Amygdala (tissue), 56 donors: ENCODE measurements at places on chromosomes 7 and 10.

DNA sequence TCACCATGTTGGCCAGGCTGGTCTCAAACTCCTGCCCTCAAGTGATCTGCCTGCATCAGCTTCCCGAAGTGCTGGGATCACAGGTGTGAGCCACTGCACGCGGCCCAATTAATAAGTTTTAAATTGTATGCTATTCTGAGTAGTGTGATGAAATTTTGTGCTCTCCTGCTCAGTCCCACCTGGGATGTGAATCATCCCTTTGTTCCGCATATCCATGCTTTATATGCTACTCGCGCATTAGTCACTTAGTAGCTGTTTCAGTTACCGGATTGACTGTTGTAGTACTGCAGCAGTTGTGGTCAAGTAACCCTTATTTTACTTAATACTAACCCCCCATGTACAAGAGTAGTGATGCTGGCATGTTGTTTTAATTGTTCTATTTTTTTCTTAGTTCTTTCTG, 47.3 kb upstream of the OIT3 start:
- DNase-seq = no peak

DNA sequence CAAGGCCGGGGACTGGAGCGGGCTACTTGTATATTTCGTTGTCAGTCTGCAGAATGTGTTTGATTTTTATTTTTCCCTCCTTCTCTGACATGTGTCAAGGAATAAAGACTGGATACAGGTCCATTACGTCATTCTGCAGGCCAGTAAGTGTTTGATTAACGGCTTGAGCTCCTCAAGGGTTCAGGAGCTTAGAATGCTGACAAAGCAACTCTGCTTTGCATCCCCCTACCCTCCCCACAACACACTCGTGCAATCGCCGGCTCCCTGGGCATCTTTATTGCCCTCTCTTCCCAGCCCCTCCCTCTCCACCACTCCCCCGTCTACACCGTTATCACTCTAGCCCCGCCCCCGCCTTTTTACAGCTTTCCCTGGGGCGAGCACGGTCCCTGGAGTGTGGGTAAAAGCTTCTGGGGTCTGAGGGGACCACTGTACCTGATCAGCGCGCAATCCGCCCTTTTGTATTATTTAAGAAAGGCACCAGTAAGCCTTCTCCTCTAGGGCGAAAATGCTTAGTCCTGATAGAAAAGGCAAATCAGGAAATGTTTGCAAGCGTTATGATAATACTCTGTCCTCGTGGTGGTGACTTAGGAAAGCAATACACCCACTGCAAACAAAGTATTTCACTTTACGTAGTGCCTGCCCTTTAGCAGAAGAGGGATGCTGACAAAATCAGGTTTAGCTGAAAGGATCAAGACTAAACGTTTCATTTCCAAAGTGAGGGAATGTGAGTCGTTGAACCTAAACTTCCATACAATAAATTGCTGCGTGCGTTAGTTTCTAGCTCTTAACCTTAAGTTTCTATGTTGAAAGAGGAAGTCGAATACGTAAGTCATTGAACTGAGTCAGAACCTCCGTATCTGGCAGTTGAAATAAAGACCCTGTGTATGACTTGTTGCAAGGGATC, 1.4 kb upstream of the CREB5 start:
- DNase-seq = peak; percentile 31

GRCh38 chr7:94412762-94413322, 18.1 kb downstream of the COL1A2 start:
- DNase-seq = no peak

DNA sequence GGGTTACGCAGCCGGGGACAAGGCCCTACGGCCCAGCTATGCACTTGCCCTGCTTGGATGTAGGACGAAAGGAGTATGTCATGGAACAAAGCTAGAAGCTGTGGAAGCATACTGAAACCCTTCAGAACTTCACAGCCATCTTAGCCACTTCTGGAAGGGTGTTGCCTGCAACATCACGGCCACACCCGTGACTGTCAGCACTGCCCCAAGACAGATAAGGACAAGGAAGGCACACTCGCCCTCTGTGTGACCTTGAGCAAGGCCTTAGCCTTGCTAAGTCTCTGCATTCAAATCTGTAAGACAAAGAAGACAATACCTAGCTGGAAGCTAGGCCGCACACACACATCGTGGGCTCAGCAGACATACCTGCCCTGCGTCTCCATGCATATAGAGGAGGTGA, 352.5 kb upstream of the MGMT start:
- DNase-seq = no peak

- no peak for DNase-seq
Measured at GRCh38 chr10:93548376-93549071, 17.9 kb upstream of the FFAR4 start.

- DNase-seq = no peak
Measured at GRCh38 chr7:16803881-16804673, 722 bp downstream of the AGR2 start.

- no peak for DNase-seq
Measured at GRCh38 chr10:133315847-133316246, 7.1 kb downstream of the ZNF511 start.

DNA sequence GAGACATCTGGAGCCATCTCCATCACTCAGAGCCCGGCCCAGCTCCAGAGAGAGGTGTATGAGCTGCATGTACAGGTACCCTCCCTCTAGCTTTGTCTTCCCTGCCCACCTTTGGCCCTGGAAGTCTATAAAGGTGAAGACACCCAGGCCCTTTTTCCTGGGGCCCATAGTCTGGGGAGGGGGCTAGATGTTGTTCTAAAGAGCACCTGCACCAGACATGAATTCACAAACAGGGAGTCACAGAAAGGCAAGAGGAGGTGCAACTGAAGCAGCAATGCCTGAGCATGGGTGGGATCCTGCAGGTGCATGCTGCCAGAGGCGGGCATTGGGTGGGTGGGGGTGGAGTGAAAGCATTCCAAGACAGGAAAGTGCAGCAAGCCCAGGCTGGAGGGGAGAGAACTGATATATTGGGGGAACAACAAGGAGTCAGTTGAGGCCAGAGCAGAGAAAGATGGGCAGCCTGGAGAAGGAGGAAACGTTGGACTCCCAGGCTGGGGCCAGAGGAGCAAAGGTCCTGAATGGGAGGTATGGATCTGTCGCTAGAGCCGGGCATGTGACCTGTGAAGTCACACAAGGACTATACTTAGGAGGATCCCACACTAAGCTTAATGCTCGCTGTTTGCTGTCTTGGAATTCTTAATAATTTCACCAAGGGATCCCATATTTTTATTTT, 11.7 kb downstream of the CDHR1 start:
- no peak for DNase-seq

DNA sequence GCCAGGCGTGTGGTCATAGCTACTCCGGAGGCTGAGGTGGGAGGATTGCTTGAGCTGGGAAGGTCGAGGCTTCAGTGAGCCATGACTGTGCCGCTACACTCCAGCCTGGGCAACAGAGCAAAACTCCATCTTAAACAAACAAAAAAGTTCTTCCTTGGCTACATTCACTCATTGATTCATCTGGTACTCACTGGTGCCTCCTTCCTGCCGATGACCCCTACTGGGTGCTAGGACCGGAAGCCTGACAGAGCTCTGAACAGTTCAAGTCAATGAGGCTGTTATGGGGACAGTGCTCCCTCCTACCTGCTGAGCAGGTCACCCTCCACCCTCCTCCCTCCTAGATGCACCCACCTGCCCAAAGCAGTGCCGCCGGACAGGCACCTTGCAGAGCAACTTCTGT, 4.9 kb downstream of the PCOLCE start:
- no peak for DNase-seq

DNA sequence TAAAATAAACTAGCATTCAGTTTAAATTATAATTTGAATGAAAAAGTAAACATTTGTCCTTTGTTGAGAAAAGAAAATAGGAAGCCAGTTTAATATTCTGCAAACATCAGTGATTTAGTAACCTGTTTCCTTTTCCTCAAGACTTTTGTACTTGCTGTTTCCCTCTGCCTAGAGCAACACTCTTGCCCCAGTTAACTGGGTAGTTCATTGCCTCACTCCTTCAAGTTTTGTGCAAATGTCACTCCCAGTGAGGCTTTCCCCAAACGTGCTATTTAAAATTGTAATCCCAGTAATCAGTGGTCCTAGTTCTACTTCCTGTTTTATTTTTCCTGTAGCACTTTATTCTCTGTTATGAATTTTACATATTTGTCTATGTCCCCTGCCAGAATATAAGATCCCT, 23.8 kb downstream of the DLD start:
- DNase-seq = no peak

GRCh38 chr7:28792858-28793257, 165.3 kb downstream of the TRIL start:
- DNase-seq = no peak

DNA sequence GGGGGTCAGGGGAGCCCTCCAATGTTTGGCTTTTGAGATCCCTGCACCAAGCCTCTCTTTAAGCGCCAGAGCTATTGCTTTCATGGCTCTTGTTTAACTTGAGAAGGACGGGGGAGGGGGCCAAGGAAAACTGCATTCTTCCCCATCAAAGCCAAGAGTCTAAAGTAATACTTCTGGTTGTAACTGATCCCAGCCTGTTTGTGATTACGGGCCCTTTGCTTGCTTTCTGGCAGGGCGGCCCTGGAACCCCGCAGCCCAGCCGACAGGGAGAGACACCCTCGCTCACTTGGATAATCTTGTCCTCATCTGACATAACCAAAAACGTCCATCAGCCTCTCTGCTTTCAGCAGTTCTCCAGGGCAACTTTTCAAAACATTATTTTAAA, 154.7 kb downstream of the NEURL1 start:
- DNase-seq = no peak

DNA sequence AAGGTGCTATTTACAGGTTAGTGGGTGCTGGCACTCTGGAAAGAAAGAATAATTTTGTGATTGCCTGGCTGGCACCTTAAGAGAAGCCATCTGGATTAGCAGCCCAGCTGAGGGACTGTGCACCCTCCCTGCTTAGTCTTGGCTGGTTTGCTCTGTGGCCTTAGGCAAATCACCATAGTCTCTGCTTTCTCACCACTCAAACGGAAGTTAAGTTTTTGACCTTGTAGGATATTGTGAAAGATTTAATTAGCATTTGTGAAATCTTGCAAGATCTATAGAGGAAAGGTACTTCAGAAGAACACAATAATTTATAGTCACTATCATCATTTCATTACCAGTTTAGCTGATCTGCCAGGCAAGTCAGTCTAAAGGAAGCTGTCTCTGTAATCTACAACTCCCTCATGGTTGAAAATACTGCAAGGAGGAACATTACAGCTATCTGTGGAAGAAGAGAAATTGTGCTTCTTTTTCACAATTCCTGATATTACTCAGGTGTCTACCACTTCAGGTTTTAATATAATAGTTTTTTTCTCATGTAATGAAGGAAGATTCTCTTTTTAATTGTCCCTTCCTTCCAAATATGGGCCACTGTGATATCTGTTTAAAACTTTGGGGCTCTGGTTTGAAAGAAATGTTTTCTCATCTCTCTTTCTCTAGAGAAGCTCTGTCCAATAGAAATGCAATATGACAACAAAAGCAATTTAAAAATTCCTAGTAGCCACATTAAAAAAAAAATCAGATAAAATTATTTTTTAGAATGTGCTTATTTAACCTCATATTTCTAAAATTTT, 219.6 kb downstream of the PTEN start:
- no peak for DNase-seq

DNA sequence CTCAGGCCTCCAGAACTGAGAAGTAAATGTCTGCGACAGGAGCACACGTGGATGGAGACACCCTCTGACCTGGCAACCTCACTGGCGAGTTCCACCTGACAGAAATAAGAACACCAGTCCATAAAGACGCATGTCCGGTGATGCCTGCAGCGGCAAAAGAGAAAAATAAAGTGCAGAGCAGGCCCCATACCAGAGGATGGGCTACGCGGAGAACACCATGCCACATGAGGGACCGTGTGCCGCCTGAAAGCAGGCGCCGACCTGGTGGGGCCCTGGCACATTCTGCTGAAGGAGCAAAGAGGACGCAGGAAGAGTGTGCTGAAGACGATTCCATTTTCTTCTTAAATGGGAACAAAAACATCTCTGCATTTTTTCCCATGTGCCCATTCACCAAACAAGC, 105.0 kb downstream of the VIPR2 start:
- no peak for DNase-seq

DNA sequence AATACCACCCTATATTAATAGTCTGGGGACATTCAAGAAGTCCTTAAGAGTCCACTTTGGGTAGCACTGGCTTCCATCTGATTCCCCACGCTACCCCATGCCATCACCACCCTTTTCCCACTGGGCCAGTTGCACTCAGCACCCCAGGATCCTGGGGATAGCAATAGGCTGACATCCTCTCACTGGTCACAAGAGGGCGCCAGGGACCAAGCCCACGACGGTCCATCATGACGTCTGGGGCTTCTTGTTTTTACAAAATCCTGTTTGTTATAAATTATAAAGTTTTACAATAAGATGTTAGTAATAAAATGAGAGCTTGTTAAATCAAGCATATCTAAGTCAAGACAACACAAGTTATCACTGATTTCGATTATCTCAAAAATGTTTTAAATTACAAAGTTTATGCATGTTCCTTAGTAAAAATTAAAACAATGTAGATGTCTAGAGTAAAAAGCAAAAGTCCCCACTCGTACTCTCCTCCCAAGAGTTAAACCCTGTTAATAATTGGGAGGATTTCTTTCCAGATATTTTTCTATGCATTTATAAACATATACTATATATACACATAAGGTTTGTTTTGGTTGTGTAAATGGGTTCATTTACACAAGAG, 15.4 kb downstream of the GPNMB start:
- DNase-seq = peak; percentile 25

DNA sequence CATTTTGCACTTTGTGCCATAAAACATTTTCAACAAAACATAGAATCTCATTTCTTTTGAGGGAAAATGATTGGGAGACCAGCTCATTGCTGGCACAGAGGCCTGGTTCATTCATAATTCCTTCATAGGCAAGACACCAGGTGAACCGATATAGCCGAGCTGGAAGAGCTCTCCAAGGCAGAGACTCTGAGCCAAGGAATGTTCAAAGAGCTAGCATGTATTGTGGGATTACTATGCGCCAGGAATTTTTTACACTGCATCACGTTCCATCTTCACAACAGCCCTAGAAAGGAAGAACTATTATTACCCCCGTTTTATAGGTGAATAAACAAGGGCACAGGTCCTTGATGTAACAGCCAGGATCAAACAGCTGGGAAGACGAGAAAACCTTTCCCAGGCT, 2.1 kb upstream of the IL6 start:
- DNase-seq = no peak

GRCh38 chr7:1364068-1364905, 95.0 kb downstream of the MICALL2 start:
- DNase-seq = no peak

- DNase-seq = no peak
Measured at GRCh38 chr10:29610876-29611647, 23.7 kb downstream of the SVIL start.

- peak; percentile 64 for DNase-seq
Measured at GRCh38 chr10:78263521-78263988, 229.9 kb downstream of the RPS24 start.

GRCh38 chr7:98058186-98058585, 48.5 kb upstream of the LMTK2 start:
- DNase-seq = no peak

GRCh38 chr7:13032084-13032483, 344.7 kb downstream of the ARL4A start:
- no peak for DNase-seq

GRCh38 chr10:12638781-12639180, 289.4 kb downstream of the CAMK1D start:
- no peak for DNase-seq
